ENCODE measurements at places on chromosomes 7 and 10.

DNA sequence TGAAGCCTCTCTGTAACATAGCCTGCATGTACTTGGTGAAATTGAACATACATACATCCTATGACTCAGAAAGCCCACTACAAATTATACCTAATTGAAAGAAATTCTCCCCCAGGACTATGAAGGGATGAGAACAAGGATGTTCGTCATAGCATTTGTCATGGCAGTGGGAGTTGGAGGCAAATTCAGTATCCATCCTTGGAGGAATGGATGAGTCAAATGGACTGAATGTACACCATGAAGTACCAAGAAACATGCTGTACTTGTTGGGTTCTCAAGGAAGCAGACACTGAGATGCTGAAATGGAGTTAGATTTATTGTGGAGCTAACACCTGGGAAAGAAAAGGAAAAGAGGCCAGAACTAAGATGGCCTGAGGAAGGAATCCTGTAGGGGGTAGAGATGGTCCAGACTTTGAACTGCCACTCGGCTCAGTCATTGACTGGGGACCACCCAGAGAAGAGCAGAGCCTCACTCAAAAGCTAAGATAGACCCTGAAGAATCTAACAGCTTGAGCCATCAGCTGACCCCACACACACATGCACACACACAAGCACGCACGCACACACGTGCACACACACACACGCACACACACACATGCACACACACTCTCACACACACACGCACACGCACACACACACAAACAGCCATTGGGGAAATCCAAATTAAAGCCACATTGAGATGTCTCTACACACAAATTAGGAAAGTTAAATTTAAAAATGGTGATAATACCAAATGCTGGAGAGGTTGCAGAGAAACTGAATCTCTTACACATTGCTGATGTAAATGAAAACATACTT lies 22.3 kb downstream of the AOC1 start:
- DNase-seq, result no peak

DNA sequence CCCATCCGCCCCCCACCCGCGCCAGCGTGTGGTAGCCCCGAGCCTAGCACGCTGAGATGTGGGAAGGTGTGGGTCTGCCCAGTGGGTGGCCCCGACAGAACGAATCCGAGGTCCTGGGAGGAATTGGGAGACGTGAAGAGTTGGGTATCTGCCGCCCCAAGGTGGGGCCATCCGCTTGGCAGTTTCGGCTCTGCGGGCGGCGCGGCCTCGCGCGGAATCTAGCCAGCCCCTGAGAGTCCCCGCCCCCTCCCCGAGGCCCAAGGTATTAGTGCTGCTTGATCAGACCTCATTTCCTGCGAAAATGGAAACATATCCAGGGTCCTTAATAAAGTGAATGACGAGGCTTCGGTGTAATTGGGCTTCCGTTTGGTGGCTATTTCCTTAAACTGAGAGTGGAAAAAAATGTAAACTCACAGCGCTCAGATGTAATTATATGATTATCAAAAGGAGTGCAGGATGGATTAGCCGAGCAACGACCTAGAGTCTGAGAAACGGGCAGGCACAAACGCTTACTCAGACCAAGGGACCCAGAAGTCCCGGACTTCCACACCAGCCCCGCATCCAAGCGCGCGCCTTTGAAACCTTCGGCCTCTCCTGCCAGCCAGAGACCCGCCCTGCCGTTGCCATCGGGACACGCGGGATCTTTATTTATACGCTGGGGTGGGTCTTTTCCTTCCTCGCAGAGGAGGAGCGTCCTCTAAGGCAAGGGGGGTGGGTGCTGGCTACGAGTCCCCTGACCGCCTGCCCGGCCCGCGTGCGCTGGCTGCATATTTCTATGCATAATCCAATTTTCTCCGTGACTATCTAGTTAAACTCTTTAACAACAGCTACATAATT lies 12.8 kb downstream of the LBX1 start:
- DNase-seq, result no peak

GRCh38 chr10:130495891-130496636 lies 359.9 kb downstream of the GLRX3 start:
- DNase-seq, result no peak

GRCh38 chr7:23100697-23101096 lies 4.9 kb upstream of the KLHL7 start:
- no peak for DNase-seq

GRCh38 chr7:155948845-155949244 lies 136.6 kb upstream of the SHH start:
- DNase-seq, result no peak

DNA sequence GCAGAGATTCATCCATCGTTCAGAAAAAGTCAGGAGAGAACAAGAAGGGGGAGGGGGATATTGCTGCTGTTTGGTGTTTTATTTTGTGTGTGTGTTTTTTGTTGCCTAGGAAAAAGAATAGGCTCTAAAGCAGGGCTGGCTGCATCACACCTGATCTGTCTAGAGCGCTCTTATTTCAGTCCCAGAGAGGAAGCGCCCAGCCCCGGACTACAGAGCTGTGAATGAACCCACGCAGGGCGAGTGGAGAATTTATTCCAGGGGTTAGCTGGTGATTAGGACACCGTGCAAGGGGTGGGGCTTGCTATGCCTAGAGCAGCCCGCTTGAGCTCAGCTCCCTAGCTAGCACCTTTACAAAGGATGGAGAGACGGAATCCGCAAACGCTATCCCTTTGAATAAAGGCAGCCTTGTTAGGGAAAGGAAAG lies 621 bp upstream of the FAM13C start:
- no peak for DNase-seq

GRCh38 chr10:73874267-73875138 lies at the start of gene CAMK2G:
Gene CAMK2G (minus strand): TSS chr10:73874555. CDS start chr10:73874461, 94 bp downstream.
- peak; percentile 38 for DNase-seq

DNA sequence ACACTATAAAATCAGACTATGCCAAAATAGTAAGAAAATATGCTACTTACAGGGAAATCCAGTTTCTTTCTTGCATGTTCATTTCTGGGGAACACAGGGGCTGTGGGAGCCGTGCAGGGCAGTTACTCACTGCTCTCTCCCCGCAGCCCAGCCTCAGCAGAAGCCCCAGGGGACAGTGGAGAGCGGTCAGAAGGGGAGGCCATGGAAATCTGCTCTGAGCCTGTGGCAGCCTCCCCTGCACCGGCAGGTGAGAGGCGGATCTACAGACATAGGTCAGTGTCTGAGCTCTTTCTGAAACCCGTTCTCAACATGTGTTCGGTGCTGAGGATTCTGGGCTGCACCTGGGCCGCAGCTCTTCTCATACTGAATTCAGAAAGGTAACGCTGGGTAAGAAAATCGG lies 2.9 kb downstream of the ZNF511 start:
- no peak for DNase-seq

GRCh38 chr7:115024276-115024675 lies 102.4 kb downstream of the MDFIC start:
- no peak for DNase-seq

- no peak for DNase-seq
These were observed 54.1 kb upstream of the NXPH1 start for GRCh38 chr7:8379264-8379663.

- no peak for DNase-seq
These were observed 218.0 kb upstream of the GALNT17 start for GRCh38 chr7:70913924-70914323.

- DNase-seq, result no peak
These were observed 75.9 kb downstream of the SORBS1 start for GRCh38 chr10:95485056-95485844.
